ENCODE measurements at places on chromosomes 6 and 20. TPM values are rescaled to one million over a fixed set of nuclear protein-coding genes. Genes with fewer than 3 reads are reported as not detected.

The NKX2-4 gene
- total RNA-seq = not detected

The SNX3 gene
- 256 TPM for total RNA-seq

The UBE3D gene
- 7.4 TPM for total RNA-seq

The GRIK2 gene
- not detected for total RNA-seq

The PNPLA1 gene
- total RNA-seq = not detected

The STK35 gene
- 21.4 TPM for total RNA-seq

The HLA-DMB gene
- total RNA-seq = 0.50 TPM

The HTR1E gene
- total RNA-seq = not detected

The TMEM170B gene
- total RNA-seq = 0.87 TPM

The LINC00237 gene
- total RNA-seq = not detected

The STX11 gene
- 0.50 TPM for total RNA-seq

The LTV1 gene
- 11.9 TPM for total RNA-seq

The HSPA12B gene
- 5.1 TPM for total RNA-seq

The TRIM38 gene
- 15.1 TPM for total RNA-seq

The SYNCRIP gene
- 83.2 TPM for total RNA-seq

The AP5S1 gene
- total RNA-seq = 23.0 TPM

The NANP gene
- 9.3 TPM for total RNA-seq

The FILIP1 gene
- total RNA-seq = 0.29 TPM

The C6orf52 gene
- 0.50 TPM for total RNA-seq

The TGM2 gene
- 109 TPM for total RNA-seq

The LY6G6D gene
- total RNA-seq = not detected

The ASIP gene
- not detected for total RNA-seq

The ERVFRD-1 gene
- total RNA-seq = not detected

The PPIL6 gene
- 2.2 TPM for total RNA-seq

The LY6G6F gene
- not detected for total RNA-seq

The KHDRBS2 gene
- total RNA-seq = not detected

The BNIP5 gene
- total RNA-seq = not detected

The TREM1 gene
- total RNA-seq = 0.50 TPM

The PTK6 gene
- not detected for total RNA-seq

Measured in smooth muscle cell of trachea (primary cell).